ENCODE measurements at places on chromosomes 1 and 21.

- peak; percentile 40 for DNase-seq
Observed at GRCh38 chr1:232593717-232594502, 36.0 kb downstream of the SIPA1L2 start.

DNA sequence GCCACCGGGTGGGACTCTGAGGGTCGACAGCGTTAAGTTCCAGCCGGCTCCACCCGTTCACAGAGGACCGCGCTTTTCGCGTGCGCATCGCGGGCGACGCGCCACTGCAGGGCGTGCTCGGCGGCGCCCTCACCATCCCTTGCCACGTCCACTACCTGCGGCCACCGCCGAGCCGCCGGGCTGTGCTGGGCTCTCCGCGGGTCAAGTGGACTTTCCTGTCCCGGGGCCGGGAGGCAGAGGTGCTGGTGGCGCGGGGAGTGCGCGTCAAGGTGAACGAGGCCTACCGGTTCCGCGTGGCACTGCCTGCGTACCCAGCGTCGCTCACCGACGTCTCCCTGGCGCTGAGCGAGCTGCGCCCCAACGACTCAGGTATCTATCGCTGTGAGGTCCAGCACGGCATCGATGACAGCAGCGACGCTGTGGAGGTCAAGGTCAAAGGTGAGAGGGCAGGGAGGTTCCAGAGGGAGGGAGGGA, 4.9 kb downstream of the BCAN start:
- DNase-seq, result no peak

- no peak for DNase-seq
Observed at GRCh38 chr1:6262555-6263420, 1.9 kb upstream of the GPR153 start.

DNA sequence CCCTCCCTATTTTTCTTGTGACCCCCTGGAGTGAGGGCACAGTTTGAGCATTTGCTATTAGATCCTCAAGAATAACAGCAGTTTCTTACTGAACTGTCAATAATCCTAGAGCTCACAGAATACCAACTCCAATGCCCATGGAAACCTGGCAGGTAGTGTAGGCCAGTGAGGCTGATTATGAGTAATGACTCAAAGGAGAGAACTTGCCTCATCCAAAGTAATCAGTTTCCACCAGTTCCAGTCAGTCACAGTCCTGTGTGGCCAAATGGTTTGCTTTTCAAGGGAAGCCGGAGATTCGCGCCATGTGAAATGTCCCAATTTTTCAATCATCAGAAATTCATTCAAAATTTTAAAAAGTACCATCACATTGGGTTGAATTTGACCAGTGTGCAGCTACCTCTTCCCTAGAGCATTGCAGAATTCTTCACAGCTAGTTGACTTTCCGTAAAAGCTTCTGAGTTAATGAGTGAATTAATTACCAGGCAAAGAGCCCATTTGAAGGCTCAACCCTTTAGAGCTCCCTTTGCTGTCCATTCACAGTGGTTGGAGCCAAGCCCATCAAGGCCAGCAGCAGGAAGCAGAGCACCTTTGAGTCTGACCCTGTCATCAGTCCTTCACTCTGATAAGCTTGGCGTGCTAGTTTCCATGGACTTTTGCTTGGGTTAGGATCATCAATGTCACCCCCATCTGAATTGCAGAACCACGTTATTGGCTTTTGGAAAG, 170.3 kb downstream of the KAZN start:
- DNase-seq, result no peak

- no peak for DNase-seq
Observed at GRCh38 chr1:16614361-16615252, 1.2 kb upstream of the NBPF1 start.

- peak; percentile 13 for DNase-seq
Observed at GRCh38 chr1:232238009-232238408, 391.9 kb downstream of the SIPA1L2 start.

DNA sequence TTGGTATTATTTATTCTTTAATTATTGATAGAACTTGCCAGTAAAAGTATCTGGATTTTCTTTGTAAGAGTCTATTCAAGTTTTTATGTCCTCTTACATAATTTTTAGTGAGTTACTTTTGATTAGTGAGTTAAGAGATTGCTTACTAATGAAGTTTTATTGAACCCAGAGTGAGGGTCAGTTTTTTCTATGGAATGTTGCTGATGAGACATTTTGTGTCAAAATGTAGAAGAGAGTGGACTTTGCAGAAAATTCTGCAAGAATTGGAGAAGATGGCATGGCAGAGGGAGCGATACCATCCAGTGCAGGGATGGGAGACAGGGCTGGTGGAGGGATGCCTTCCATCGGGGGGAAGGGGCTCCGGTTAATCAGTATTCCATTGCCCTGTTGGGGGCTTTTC, 11.0 kb downstream of the MTARC2 start:
- DNase-seq, result no peak

All from NCI-H1694 treated with DMSO at 0.1 percent for 48 hours (cell line).